ENCODE measurements at places on chromosomes 2 and 18.

GRCh38 chr2:45804987-45805755, 153.7 kb downstream of the PRKCE start:
- no peak for DNase-seq

DNA sequence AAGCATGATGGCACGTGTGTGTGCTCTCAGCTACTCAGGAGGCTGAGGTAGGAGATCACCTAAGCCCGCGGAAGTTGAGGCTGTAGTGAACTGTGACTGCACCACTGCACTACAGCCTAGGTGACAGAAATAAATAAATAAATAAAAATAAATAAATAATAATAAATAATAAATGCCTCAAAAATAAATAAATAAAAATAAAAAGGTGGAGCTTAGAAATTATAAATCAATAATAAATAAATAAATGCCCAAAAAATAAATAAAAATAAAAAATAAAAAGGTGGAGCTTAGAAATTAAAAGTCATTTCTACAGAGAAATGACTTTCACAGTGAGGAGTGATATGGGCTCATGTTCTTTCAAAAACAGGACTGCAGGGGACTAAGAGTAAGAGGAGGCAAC, 6.0 kb upstream of the MALL start:
- DNase-seq = no peak

GRCh38 chr2:69571189-69571588, 72.3 kb downstream of the AAK1 start:
- DNase-seq = no peak

DNA sequence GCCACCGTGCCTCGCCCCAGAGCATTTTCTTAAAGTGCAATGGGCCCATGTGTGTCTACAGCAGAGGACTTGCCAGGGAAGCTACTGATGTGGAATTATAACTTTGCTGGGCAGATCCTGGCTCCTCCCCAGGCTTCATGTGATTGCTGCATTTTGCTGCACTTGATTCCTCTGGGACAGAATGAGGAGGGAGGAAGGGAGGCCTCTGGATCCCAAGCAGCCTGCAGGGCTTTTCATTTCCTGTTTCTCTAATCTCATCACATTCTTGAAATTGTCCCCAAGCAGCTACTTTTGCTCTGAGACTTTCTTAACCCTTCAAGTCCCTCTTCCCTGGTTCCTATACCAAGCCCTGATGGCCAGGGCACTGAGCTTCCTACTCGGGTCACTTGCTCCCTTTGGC, 134.4 kb upstream of the SEC11C start:
- DNase-seq = no peak

- no peak for DNase-seq
These were observed 72.9 kb downstream of the MAP3K20 start for GRCh38 chr2:173148520-173148919.

DNA sequence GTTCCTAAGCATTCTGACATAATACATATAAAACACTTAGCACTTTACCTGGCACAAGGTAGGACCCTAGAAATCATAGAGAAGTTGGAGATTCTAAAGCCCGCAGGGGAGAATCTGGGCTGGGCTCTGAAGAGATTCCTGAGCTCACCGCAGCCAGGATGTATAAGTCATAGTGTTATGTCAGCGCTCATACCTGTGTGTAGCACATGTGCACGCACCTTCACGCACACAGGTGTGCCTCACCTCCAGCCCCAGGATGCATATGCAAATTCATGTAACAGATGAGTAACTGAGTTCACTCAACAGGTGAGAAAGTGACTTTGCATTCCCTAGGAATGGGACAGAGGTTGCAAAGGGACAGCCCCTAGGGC, 7.9 kb upstream of the SDC1 start:
- DNase-seq = no peak

GRCh38 chr2:9771481-9772017, 71.7 kb upstream of the TAF1B start:
- DNase-seq = no peak

GRCh38 chr2:182077448-182078142, 91.9 kb downstream of the PPP1R1C start:
- peak; percentile 96 for DNase-seq

DNA sequence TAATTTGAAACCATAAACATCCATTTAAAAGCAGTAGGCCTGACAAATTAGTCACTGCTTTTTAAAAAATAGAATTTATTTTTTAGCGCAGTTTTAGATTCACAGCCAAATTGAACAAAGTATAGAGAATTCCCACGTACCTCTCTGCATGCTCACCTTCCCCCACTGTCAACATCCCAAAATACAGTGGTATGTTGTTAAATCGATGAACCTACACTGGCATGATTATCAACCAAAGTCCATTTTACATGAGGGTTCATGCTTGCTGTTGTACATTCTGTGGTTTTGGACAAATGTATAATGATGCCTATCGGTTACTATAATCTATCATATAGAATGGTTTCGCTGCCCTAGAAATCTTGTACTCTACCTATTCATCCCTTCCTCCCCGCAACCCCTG, 5.6 kb upstream of the ELOA2 start:
- no peak for DNase-seq

DNA sequence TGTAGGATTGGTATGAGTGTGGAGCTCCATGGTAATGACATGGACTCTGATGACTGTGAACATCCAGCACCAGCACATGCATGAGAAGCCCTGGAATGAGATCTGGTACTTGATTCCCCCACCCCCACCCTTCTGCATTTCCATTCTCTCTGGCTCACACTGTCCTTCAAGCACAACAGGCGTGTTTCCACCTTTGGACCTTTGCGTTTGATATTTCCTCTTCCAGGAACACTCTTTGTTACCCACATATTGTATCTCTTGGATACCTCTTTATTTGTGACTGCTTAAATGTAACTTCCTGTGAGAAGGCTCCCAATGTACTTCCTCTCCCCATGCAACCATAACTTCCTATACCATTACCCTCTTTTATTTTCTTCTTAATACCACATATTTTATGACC, 263.8 kb downstream of the HNMT start:
- DNase-seq = no peak

DNA sequence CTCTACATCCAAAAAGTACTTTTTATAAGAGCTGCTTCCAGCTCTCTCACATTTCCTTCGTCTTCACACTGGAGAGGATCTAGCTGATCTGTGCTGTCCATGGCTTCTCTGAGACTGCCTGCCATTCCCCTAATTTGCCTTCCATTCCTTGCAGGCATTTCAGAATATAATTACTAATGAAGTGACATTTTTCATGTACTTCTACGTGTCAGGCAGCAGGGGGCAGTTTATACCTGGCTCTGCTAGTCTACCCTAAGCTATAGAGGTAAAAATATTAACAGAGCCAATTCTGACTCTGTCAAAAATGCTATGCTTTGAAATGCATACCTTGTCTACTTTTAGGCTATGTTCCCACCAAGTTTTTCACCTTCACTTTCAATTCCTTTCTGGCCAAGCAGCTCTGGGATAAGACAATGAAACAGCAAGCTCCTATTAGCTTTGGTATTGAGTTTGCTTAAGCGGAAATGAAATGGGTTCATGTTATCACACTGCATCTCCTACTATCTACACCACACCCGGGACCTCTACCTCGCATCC, 81.9 kb downstream of the MEP1B start:
- DNase-seq = peak; percentile 66

GRCh38 chr2:236796236-236796635, 226.6 kb downstream of the ACKR3 start:
- DNase-seq = no peak

- DNase-seq = no peak
These were observed 42.5 kb upstream of the PID1 start for GRCh38 chr2:229313591-229313990.

DNA sequence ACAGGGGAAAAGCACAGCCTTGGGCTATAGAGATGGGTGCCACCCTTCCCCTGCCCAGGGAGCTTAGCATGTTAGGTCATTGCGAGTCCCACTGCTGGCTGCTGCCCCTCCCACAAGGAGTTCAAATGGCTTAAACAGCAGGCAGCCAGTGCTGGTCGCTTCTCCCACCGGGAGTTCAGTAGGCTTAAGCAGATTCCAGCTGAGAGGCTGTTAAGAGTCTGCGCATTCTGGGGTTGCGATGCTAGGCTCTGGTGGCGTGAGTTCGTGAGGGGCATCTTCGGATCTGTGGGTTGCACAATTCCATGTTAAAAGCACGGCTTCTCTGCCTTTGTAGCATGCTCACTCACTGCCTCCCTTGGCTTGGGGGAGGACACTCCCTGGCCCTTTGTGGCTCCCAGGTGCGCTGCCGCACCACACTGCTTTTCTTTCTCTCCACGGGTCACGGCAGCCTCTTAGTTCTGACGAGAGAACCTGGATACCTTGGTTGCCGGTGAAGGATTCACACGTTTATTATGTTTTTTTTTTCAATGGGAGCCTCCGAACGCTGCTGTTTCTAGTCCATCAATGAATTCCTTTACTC, 93.2 kb downstream of the UNC80 start:
- DNase-seq = no peak

GRCh38 chr2:128370468-128371247, 52.0 kb upstream of the HS6ST1 start:
- no peak for DNase-seq

GRCh38 chr2:205462681-205463345, 219.5 kb upstream of the NRP2 start:
- DNase-seq = no peak

GRCh38 chr2:127205218-127206125, 14.6 kb downstream of the CYP27C1 start:
- DNase-seq = no peak

All from NCI-H1105 treated with DMSO at 0.1 percent for 48 hours (cell line).